ENCODE measurements at places on chromosomes 5 and 9.

DNA sequence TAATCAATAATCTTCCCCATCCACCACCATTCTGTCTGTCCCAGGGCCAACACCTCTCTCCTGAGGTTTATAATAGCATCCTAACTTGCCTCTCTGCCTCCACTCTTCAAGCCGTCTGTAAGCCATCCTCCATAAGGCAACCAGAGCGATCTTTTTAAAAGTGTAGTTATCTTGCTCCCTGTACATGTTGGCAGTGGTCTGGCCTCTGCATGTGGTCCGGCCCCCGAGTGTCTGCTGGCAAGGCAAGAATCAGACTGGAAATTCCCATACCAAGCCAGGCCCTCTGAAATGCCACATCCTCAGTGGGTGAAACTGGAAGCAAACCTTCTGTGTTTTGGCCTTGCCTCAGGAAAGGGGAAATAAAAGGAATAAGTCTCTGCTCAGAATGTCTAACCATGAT is 17.0 kb downstream of the TTLL11 start:
- no peak for DNase-seq

- DNase-seq, result no peak
Observed at GRCh38 chr5:142080248-142080647, 28.3 kb upstream of the NDFIP1 start.

GRCh38 chr5:59569608-59570334 is 323.8 kb downstream of the PDE4D start:
- DNase-seq, result no peak

DNA sequence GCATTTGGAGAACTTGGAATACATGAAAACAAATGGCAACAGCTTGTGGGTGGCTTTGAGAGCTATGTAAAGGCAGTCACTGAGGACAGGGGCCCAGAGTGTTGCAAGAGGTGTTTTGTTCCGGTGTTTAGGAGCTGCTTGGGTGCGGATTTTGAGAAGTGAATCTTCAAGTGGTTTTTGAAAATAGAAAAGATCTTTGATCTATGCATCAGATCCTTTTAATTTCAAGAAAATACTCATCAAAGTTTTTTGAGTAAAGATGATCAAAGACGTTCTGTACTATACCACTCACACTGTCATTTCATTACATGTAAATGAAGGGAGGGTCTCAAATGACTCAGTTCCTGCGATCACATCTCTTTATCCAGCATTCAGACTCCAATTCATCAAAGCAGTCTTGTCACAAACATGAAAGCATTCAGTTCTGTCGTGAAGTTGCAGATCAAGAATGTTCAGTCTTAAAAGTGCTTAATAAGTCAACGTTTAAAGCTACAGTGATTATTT is 112.5 kb downstream of the WDR41 start:
- no peak for DNase-seq

- no peak for DNase-seq
Observed at GRCh38 chr9:88280816-88281382, 107.3 kb upstream of the SPIN1 start.

- DNase-seq, result no peak
Observed at GRCh38 chr5:56264417-56265025, 31.4 kb upstream of the ANKRD55 start.

GRCh38 chr5:643811-644271 is 31.7 kb downstream of the CEP72 start:
- DNase-seq, result peak; percentile 64

- DNase-seq, result no peak
Observed at GRCh38 chr9:78821126-78821822, 524.3 kb downstream of the PSAT1 start.

GRCh38 chr5:158875272-158875679 is 224.4 kb downstream of the EBF1 start:
- DNase-seq, result no peak

DNA sequence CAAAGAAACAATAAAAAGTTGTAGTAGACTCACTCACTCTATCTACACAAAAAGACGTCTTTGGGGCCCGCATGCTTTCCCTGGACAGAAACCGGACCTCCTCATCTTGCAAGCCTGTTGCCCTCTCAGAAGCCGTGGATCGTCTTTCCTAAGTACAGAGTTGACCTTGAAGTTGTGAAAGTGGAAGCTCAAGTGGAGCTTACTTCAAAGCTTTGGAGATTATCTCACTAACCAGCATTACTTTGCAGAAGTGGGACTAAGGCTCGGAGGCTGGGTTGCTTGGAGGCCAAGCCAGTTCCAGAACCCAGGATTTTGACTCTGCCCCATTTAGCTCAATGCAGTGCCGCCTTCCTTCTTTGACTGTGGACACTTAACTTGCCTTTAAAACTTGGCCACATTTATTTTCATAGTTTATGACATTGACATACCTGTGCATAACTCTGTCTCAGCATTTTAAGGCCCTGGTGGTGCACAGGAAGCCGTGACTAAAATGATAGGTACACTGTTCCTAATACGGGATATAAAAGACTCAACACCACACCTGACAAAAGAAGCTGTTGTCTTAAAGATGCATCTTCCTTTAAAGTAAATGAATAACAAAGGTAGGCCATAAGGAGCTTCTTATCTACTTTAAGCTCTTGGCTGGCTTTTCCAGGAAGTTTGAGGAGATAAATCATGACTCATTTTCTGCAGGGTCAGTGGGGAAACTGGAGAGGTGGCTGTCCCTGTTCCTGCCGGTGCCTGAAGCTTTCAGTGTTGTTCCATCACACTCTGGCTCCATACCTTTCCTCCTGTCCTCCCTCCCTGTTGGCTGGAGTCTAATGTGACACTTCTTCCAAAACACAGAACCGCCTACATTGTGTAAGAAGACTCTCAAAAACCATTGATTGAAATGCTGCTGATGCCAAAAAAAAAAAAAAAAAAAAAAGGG is 10.7 kb downstream of the SLC25A25 start:
- DNase-seq, result no peak

DNA sequence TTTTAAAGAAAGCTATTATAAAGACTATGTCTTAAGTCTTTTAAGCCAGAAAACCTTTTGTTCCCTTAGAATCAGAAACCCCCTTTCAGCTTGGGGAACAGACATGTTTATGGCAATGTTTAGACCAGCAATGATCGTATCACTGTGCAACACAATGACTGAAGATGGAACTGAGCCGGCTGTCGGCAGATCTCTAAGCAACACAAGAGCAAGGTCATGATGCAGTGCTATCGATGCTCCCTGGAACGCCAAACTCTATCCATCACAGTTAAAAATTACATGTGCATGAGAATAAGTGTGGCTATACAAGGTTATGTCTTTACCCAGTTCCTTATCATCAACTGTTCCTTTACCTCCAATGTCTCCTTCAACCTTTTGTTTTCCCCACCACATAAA is 1.8 kb upstream of the RNF44 start:
- no peak for DNase-seq

DNA sequence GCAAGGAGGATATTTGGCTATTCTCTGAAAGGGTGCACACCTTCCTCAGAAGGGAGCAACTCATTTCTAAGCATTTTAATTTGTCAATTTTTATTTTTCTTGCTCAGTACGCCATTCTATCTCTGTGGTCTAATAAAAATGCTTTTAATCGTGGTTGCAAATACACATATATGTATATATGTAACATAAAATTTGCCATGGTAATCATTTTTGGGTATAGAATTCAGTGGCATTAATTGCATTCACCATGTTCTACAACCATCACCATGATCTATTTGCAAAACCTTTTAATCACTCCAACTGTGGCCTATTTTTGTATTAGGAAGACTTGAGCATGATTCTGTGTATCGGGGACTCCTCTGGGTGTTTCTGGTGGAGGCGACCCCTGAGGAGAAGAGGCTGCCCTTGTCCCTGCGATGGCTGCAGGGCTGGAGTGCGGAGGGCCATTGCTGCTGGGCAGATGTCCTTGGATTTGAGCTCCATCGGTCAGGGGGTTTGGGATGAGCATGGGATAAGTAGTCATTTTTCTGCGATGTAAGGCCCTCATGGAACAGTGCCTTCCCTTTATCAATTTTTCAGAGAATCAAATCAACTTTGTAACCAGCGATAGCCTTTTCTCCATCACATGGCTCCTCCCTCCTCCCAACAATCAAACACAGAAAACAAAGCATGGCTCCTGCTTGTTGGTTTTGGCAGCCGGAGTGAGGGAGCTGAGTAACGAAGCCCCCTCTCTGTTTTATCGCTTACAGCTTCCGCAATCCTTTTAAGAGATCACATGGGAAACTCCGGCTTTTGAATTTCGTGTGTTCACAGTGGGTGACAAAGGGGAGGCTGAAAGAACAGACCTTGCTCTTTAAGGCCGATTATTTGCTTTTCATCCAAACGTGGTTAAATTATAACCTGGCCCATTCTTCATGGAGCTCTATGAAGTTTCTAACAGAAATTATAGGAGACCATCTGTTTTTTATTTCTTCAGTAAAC is 187.3 kb downstream of the TENT4A start:
- DNase-seq, result peak; percentile 54

DNA sequence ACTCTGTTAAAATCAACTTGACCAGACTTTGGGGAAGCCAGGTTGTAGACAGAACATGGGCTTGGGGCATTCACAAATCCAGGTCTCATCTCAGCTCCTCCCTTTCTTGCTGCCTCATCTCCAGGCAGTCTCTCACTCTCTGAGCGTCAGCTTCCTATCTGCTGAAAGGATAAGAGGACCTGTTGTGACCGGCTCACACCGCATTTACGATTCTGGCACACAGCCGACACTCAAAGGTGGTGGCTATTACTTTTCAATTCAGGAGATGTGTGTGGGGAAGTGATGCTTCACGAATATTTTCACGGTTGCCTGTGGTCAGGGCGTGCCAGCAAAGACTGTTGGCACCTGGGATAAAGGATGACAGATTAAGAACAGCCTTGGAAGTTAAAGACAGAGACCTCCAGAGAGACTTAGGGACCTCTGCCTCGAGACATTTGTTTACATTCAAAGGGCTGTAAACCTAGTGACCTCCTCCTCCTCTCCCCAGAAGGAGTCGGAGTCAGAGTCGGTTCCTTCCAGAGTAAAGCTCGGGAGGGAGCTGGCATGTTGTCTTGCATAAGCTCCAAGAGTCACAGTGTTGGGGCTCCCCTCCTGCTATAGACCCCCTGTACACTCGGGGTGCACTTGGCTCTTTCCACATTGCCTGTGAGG is 83.2 kb downstream of the AK8 start:
- DNase-seq, result no peak

GRCh38 chr5:73288803-73289720 is 116.1 kb downstream of the TMEM174 start:
- no peak for DNase-seq

DNA sequence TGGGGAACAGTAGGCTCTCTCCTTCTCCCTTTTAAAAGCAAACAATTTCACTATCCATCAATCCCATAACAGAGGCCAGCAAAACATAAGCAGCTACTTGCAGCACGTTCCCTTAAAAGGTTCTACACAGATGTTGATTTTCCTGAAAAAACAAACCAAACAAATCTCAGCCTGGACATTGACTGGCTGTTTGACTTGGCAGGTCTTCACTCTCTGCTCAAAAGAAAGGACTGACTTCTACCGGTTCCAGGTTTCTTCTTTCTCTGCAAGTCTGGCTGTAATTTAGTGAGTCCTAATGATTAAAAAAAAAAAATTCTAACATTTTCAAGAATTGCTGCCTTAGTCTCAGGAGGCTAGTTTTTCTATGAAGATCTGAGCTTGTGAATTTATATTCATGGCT is 203.1 kb upstream of the EFNA5 start:
- no peak for DNase-seq

DNA sequence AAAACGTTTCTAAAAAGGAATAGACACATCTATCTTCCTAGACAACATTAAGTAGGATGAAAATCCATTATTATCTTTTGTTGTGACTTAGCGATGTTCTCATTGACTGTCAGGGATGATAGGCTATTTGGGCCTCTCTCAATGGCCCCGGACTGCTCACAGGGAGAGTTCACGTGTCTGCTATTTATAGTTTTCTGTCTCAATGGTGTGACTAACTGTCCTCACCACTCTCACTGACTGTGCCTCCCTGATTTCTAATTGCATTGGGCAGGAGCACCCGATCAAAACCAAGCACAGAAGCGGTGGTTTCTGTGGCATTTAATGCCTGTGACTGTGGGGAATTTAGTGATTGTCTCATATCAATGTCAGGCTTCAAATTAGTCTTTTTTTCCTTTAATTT is 286.7 kb upstream of the KLF9 start:
- DNase-seq, result no peak

DNA sequence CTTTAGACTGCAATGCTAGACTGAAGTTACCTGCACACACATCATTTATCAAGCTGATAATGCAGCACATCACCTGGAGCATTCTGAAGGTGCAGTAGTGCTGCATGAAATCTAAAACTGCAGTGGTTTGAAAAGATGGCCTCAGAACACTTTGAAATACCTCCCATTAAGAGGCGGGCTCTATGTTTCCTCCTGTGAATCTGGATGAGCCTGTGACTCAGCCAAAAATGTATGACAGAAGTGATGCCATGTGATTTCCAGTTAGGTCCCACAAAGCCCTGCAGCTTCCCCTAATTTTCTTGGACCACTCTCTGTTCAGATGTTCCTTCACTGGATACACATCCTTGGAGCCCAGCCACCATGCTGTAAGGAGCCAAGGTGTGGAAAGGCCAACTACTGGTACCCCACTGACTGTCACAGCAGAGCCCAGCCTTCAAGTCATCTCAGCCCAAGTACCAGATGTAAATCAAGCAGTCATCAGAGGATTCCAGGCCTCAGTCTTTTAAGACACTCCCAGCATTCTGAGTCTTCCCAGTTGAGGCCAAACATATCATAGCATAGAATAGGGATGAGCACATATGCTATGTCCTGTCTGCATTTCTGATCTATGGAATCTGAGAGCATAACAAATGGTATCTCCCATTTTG is 27.2 kb upstream of the DEPDC1B start:
- DNase-seq, result no peak

GRCh38 chr9:89317282-89317681 is 1.0 kb upstream of the SECISBP2 start:
- DNase-seq, result no peak

DNA sequence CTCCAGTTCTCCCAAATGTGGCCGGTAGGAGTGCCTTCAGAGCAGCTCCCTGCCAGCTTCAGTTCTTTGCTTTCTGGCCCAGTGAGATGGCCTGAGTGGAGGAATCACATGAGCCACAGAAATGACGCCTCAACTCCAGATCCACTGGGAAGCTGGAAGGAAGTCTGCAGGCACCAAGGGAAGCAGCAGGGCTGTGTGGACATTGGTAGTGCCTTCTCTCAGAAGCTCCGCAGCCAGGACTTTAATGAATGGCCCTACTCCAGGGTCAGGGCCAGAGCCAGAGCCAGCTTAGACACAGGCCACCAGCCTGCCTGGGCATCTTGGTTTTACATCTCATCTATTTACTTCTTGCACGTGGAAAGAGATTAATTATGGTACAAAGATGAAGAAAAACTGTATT is 12.0 kb upstream of the PSMB7 start:
- no peak for DNase-seq

- DNase-seq, result no peak
Observed at GRCh38 chr9:111937301-111937700, 40.7 kb downstream of the UGCG start.

- DNase-seq, result no peak
Observed at GRCh38 chr5:107514305-107514704, 156.4 kb downstream of the EFNA5 start.

GRCh38 chr9:108439947-108440346 is 415.8 kb downstream of the ACTL7B start:
- no peak for DNase-seq

- DNase-seq, result no peak
Observed at GRCh38 chr5:76367623-76368371, 35.3 kb upstream of the IQGAP2 start.

GRCh38 chr5:178221853-178222252 is 10.7 kb downstream of the PHYKPL start:
- DNase-seq, result no peak
